ENCODE measurements at places on chromosomes 5 and 9. TPM values are rescaled to one million over a fixed set of nuclear protein-coding genes. Genes with fewer than 3 reads are reported as not detected.

STOM gene
- 67.3 TPM for total RNA-seq

CDH9 gene
- not detected for total RNA-seq

CCDC180 gene
- 3.2 TPM for total RNA-seq

CPLANE1 gene
- total RNA-seq, result 9.3 TPM

TAF11L14 gene
- total RNA-seq, result not detected

IL5 gene
- 84.3 TPM for total RNA-seq

FBP2 gene
- not detected for total RNA-seq

FGFR4 gene
- 0.42 TPM for total RNA-seq

LHX6 gene
- not detected for total RNA-seq

HAVCR1 gene
- total RNA-seq, result 0.27 TPM

- H3K4me1 ChIP-seq, result peaks cover 7% of the 10 kb centered on the region
- H3K4me3 ChIP-seq, result peak overlapping the region; percentile 68
- peak; percentile 66 for DNase-seq
- no peak overlapping the region for H3K27ac ChIP-seq
- no peaks in the 10 kb centered on the region for H3K36me3 ChIP-seq
These were observed 49.6 kb upstream of the FOXE1 start for GRCh38 chr9:97803167-97804058.

DNA sequence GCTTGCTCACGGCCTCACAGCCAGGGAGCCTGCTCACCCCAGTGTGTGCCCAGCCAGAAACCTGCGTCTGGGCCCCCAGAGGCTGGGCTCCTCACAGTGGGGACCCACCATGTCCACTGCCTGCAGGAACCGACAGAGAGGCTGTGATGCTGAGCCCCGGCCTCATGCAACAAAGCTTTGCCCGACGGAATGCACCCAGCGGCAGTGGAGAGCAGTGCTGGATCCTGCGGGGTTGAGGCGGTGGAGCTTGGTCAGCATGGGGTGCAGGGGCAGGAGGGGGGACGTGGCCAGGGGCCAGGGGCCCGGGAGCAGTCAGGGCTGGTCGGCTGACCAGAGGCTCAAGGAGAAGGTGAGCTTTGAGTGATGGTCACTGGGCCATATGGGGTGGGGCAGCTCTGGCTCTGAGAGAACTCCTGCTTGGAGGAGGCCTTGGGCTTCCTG is 7.7 kb upstream of the CEP72 start:
- H3K27ac ChIP-seq, result no peak overlapping the region
- H3K36me3 ChIP-seq, result no peaks in the 10 kb centered on the region
- no peak overlapping the region for H3K4me3 ChIP-seq
- H3K27me3 ChIP-seq, result no peaks in the 10 kb centered on the region
- no peaks in the 10 kb centered on the region for H3K4me1 ChIP-seq
- DNase-seq, result no peak

DNA sequence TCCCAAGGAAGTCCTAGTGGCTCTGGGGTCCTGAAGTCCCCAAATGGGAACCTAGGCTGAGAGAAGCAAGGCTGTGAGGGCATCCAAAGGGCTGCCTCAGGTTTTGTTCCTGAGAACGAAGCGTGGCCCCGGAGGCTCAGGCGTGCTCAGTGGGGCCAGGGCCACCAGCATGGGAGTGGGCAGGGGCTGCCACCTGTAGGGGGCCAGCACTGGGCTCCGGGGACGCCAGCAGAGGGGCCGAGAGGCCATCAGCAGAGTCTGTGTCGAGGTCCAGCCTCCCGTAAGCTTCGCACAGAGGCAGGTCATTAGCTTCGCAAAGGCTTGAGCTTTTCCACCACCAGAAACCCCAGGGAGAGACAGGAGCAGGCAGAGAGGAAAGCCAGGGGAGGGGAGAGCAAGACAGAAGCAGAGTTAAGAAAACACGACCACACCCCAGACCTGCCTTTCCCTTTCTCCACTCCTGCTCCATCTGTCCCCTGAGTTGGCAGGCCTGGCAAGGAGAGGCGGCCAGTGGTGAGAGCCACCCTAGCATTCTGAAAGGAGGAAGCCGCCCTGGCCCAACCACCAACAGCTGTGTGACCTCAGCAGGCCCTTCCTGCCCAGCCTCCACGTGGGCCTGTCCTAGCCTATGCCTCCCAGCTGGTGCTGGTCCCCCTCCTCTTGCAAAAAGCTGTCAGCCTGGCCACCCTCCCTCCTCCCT is 5.5 kb upstream of the SURF6 start:
- H3K27ac ChIP-seq, result no peak overlapping the region
- H3K4me1 ChIP-seq, result peaks cover 25% of the 10 kb centered on the region
- H3K4me3 ChIP-seq, result no peak overlapping the region
- DNase-seq, result no peak
- H3K36me3 ChIP-seq, result peaks cover 20% of the 10 kb centered on the region

DNA sequence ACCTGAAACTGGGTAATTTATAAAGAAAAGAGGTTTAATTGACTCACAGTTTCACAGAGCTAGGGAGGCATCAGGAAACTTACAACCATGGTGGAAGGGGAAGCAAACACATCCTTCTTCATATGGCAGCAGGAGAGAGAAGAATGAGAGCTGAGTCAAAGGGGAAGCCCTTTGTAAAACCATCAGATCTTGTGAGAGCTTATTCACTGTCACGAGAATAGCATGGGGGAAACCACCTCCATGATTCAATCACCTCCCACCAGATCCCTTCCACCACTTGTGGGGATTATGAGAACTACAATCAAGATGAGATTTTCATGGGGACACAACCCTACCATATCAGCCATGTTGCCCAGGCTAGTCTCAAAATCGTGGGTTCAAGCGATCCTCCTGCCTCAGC is 143.4 kb downstream of the FGF18 start:
- no peaks in the 10 kb centered on the region for H3K27me3 ChIP-seq
- H3K27ac ChIP-seq, result no peak overlapping the region
- no peaks in the 10 kb centered on the region for H3K4me1 ChIP-seq
- no peak for DNase-seq
- H3K36me3 ChIP-seq, result no peaks in the 10 kb centered on the region
- no peak overlapping the region for H3K4me3 ChIP-seq

- no peak for DNase-seq
- H3K36me3 ChIP-seq, result no peaks in the 10 kb centered on the region
- no peaks in the 10 kb centered on the region for H3K27me3 ChIP-seq
These were observed 20.6 kb downstream of the LIX1 start for GRCh38 chr5:97121848-97122247.

DNA sequence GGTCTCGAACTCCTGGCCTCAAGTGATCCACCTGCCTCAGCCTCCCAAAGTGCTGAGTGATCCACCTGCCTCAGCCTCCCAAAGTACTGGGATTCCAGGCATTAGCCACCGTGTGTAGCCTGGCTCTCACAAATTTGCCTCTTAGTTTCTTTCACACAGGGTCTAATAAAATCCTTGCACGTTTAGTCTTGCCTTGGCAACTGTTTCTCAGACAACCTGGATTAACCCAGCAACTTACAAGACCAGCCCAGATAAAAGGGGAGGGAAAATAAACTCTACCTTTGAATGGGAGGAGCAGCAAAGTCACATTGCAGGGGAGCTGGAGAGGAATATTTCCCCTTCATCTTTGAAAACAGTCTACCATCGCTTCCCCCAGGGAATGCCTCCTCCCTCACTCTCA is 29.3 kb upstream of the GNA14 start:
- H3K4me3 ChIP-seq, result no peak overlapping the region
- no peak for DNase-seq

DNA sequence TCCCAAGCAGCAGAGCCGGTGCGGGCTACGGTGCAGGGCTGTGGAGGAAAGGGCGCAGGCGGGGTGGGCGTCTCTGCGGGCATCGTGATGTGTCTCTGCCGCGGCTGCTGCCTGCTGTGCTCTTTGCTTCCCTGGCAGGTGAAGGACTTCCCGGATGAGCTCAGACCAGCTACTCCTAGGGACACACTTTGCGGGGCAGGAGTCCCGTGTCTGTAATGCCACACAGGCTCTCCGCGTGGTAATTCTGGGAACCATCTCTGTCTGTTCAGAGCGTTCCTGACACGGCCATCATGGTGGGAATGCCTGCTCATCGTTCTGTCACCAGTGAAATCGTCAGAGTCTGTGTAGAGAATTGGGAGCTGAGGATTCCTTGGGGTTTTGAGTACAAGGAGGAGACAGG is 235.5 kb downstream of the FANCC start:
- H3K27me3 ChIP-seq, result no peaks in the 10 kb centered on the region
- H3K36me3 ChIP-seq, result no peaks in the 10 kb centered on the region
- no peaks in the 10 kb centered on the region for H3K4me1 ChIP-seq
- H3K4me3 ChIP-seq, result no peak overlapping the region
- no peak overlapping the region for H3K27ac ChIP-seq

- DNase-seq, result no peak
- H3K27me3 ChIP-seq, result no peaks in the 10 kb centered on the region
- H3K4me1 ChIP-seq, result no peaks in the 10 kb centered on the region
- H3K27ac ChIP-seq, result no peak overlapping the region
- H3K4me3 ChIP-seq, result no peak overlapping the region
These were observed 7.1 kb downstream of the KIF20A start for GRCh38 chr5:138186002-138186447.

- no peaks in the 10 kb centered on the region for H3K36me3 ChIP-seq
- H3K4me3 ChIP-seq, result no peak overlapping the region
- H3K27me3 ChIP-seq, result no peaks in the 10 kb centered on the region
- peaks cover 5% of the 10 kb centered on the region for H3K4me1 ChIP-seq
- H3K27ac ChIP-seq, result peak overlapping the region; percentile 38
- no peak for DNase-seq
These were observed 2.0 kb downstream of the AK1 start for GRCh38 chr9:127875306-127875966.

GRCh38 chr5:107415762-107416161 is 255.0 kb downstream of the EFNA5 start:
- H3K4me3 ChIP-seq, result no peak overlapping the region
- no peak for DNase-seq
- no peaks in the 10 kb centered on the region for H3K27me3 ChIP-seq
- H3K36me3 ChIP-seq, result no peaks in the 10 kb centered on the region

DNA sequence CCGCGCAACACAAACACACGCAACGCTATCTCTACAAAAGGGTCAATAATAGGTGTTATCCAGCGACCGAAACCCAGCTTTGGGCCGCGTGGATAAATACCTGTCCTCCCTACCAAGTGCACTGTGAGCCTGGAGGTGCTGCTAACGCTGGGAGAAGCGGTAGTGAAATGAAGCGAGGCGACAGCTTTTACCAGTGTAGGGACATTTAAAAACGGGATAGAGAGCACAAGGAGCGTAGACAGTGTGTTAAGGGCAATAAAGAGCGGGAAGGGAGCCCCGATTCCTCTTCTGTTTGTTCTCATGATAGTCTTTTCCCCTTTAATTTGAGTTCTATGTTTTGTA is 421 bp upstream of the DEPDC1B start:
- H3K27ac ChIP-seq, result peak overlapping the region; percentile 74
- H3K36me3 ChIP-seq, result no peaks in the 10 kb centered on the region
- H3K4me3 ChIP-seq, result peak overlapping the region; percentile 82
- DNase-seq, result no peak
- no peaks in the 10 kb centered on the region for H3K27me3 ChIP-seq
- peaks cover 19% of the 10 kb centered on the region for H3K4me1 ChIP-seq

GRCh38 chr5:119358530-119358900 is 2.7 kb downstream of the TNFAIP8 start:
- H3K27me3 ChIP-seq, result no peaks in the 10 kb centered on the region
- H3K4me3 ChIP-seq, result no peak overlapping the region
- H3K4me1 ChIP-seq, result peaks cover 96% of the 10 kb centered on the region
- H3K27ac ChIP-seq, result peak overlapping the region; percentile 8

GRCh38 chr5:171623551-171624097 is 162.0 kb upstream of the SMIM23 start:
- no peak overlapping the region for H3K4me3 ChIP-seq
- no peaks in the 10 kb centered on the region for H3K27me3 ChIP-seq
- DNase-seq, result no peak
- no peaks in the 10 kb centered on the region for H3K36me3 ChIP-seq

GRCh38 chr9:126401107-126401506 is 74.5 kb downstream of the MVB12B start:
- no peak overlapping the region for H3K27ac ChIP-seq
- peaks cover 27% of the 10 kb centered on the region for H3K4me1 ChIP-seq
- no peak overlapping the region for H3K4me3 ChIP-seq
- no peak for DNase-seq
- H3K36me3 ChIP-seq, result no peaks in the 10 kb centered on the region
- H3K27me3 ChIP-seq, result no peaks in the 10 kb centered on the region

DNA sequence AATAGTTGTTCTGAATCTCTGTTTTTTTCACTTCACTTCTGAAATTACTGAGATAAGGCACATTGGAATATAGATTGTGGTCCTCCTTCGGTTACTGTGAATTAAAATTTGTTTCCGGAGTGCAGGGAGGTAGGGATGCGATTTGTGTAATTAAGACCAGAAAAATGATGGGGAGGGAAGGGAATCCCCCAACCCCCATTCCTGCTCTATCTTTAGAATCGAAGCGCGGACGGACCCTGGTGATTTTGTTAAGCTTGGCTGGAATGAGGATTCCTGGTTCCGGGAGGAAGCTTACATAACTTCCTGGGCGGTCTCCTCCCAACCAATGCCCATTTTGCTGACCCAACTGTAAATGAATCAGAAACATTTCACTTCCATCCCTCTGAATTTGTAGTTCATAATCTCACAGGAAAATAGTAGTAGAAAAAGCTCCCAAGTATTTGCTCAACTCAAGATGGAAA is 220.1 kb upstream of the MSX2 start:
- no peaks in the 10 kb centered on the region for H3K4me1 ChIP-seq
- no peak for DNase-seq
- H3K27me3 ChIP-seq, result no peaks in the 10 kb centered on the region
- H3K4me3 ChIP-seq, result no peak overlapping the region
- H3K27ac ChIP-seq, result no peak overlapping the region

DNA sequence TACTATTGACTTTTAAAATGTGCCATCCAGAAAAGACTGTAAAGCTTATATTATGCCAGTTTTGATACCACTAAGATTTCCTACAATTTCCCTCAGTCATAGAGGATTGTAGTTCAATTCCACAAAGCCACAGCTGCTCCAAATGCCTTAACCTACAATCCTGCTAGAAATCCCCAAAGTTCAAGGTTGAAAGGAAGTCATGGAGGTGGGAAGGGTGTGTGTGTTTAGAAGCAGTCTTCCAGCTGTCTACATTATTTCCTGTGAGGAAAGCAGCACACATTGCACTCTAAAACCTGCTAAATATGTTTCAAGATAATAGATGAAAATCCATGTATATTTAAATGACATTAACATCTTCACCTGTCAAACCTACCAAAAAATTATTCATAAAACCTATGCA is 11.8 kb downstream of the EPB41L4A start:
- H3K4me1 ChIP-seq, result no peaks in the 10 kb centered on the region
- DNase-seq, result no peak
- no peak overlapping the region for H3K4me3 ChIP-seq
- no peaks in the 10 kb centered on the region for H3K36me3 ChIP-seq
- no peak overlapping the region for H3K27ac ChIP-seq
- H3K27me3 ChIP-seq, result no peaks in the 10 kb centered on the region

GRCh38 chr9:100425758-100426157 is 1.2 kb upstream of the MSANTD3 start:
- no peaks in the 10 kb centered on the region for H3K36me3 ChIP-seq
- H3K27me3 ChIP-seq, result no peaks in the 10 kb centered on the region
- no peak for DNase-seq
- no peak overlapping the region for H3K27ac ChIP-seq
- H3K4me3 ChIP-seq, result no peak overlapping the region
- H3K4me1 ChIP-seq, result peaks cover 12% of the 10 kb centered on the region

DNA sequence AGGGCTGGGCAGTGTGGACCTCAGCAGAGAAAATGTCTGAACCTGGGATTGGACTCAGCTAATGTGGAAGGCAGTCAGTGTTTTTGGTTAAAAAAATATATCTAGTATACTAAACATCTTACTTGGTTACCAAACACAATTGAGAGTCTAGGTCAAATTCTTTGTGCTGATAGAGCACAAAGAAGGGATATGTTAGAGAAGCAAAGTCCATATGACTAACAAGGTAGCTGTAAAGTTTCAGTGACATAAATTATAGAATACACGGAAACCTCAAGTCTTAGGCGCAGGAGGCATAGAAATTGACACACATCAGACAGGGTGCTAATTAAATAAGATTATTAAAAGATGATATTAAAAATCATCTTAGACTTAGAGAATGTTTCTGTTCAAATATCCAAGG is 718.3 kb downstream of the TLR4 start:
- H3K4me1 ChIP-seq, result no peaks in the 10 kb centered on the region
- no peak overlapping the region for H3K27ac ChIP-seq
- no peak overlapping the region for H3K4me3 ChIP-seq
- DNase-seq, result no peak

All from CD8-positive, alpha-beta memory T cell (primary cell).